Hepatic stellate cell (primary cell): ENCODE measurements at places on chromosomes 3 and 15.

GRCh38 chr15:62975515-62975914, 67.0 kb upstream of the TPM1 start:
- no peak for DNase-seq

DNA sequence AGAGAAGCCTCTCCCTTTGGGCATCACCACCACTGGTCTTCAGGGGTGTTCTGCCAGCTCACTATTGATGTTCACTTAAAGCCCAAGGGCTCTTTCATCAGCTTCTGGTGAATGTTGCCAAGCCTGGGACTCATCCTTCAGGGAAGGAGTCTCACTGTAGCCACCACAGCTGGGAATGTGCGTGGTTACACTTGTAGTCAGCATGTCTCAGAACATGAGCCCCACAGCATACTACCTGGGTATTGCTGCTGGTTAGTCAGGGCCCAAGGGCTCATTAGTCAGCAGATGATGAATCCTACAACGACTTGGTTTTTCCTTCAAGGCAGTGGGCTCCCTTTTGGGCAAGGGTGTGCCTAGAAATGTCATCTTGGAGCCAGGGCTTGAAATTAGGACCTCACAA, 412.9 kb downstream of the VGLL3 start:
- no peak for DNase-seq

GRCh38 chr3:128328546-128329458, 137.9 kb downstream of the DNAJB8 start:
- no peak for DNase-seq

DNA sequence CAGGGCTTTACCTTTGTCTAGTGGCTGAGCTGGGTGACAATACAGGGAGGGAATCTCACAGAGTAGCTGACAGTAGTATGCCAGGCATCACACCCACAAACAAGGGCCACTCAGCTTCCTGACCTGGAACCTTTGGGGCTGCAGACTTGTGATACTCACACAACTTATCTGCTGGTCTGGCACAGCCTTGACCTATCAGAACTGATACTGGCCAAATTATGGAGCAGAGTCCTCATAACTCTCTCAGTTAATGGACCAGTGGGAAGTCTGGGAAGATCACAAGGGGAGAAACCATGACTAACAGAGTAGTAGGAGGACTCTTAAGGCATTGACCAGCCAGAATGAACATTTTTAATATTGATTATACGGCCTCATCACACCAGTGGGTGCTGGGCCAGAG, 19.4 kb downstream of the MRPL46 start:
- DNase-seq = no peak

DNA sequence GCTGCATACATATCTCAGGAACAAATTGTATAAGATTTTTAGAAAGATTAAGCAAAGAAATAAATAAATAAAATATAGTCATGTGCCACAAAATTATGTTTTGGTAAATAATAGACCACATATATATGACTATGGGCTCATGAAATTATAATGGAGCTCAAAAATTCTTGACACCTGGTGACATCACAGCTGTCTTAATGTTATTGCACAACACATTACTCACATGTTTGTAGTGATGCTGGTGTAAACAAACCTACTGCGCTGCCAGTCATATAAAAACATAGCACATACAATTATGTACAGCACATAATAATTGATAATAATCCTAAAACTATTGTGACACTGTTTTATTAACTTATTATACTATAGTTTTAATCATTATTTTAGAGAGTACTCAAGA, 1159.1 kb downstream of the SI start:
- DNase-seq = no peak

GRCh38 chr15:83999396-84000135, 236.0 kb upstream of the GOLGA6L4 start:
- no peak for DNase-seq

DNA sequence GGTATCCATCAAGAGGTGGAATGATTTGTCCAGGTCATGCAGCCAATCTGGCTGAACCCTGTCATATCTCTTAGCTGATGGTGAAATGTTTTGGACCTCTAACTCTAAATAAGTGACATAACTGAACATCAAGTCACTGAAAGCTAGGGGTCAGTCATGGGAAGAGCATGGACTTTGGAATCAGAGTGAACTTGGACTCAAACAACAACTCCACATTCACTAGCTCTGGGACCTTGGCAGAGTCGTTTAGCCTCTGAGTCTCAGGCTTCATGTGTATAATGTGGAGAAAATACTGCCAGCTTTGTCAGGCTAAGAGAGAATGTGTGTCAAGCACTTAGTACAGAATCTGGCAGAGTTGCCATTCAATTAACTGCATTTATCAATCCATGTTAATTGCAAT, 557.8 kb upstream of the CFAP20DC start:
- DNase-seq = no peak

- no peak for DNase-seq
These were observed 42.9 kb downstream of the DCUN1D1 start for GRCh38 chr3:182937293-182938051.

- no peak for DNase-seq
These were observed 32.6 kb upstream of the IREB2 start for GRCh38 chr15:78405336-78405924.

GRCh38 chr3:42733501-42734262, 31.1 kb upstream of the HHATL start:
- no peak for DNase-seq

DNA sequence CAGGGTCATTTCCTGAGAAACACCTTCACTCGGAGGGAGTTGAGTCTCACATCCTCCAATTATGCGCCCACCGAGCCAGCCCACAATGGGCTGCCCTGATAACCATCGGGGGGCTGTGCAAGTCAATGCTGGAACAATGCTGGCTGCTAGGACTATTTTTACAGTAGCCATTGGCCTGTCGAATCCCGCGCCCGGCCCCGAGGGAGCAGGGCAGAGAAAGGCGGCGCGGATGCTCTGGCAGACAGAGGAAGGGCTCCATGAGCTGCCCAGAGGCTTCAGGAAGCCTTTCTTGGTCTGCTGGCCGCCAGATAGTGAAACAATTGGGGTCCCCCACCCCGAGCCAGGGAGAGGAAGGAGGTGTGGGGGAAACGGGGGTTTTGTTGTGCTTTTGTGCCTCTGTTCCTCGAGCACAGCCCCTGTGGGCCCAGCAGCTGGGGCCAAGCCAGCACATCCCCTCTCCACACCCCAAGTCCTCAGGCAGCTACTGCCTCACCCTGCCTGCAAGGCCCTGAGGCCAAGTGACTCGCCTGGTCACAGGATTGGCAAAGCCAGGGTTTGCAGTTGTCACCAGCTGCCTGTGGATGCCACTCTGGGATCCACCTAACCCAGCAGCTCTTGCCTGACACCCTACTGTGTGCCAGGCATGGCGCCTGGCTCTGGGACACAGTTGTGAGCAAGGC, 39.0 kb downstream of the SLC6A6 start:
- peak; percentile 45 for DNase-seq

DNA sequence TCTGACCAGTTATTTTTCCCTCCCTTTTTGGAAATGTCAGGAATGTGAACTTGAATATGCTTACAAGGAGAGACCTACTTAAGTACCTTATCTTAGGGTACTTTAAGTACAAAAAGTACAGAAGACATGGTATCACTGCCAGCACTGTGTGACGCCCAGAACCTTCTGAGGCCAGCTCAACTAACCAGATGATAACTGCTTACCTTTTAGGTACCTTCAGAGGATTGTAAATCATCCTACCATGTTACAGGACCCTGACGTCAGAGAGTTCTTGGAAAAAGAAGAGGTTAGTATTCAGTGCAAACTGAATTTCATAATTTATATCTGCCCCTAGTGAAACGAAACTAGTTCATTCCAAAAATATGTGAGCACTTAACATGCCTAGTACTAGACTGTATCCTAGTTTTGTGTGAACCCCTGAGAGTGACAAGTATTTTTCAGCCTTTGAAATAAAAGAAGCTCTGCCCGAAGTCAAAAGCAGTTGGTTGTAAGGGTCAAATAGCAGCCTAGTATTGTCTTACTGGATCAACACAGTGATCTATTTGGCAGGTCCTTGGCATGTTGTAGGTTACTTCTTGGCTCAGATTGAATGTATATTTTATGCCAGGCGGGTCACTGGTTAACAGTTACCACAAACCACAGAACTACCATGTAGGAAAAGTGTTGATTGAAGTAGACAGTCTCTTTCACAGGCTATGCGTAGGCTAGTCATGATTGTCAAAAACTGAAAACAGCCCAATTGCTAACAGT, 23.8 kb upstream of the SNX22 start:
- no peak for DNase-seq

GRCh38 chr3:163809540-163809993, 1268.7 kb downstream of the SI start:
- DNase-seq = no peak

GRCh38 chr3:49020330-49021212, 1.4 kb upstream of the NDUFAF3 start:
- peak; percentile 47 for DNase-seq

DNA sequence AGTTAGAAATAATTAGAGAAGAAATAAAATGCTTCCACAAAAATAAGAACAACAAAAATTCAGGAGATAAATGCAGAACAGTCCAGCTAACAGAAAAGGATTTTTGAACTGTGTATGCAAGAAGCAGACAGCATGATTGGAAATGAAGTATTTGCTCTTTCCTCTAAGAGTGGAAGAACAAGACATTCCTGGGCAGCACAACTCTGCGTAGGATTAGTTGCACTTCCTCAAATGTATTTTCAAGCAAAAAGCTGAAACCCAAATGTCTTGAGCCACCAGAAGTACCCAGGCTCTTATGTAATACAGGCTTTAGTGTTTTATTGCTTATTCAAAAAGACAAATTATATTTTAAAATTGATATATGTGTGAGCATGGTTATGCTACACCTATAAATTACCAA, 127.2 kb downstream of the ZBTB20 start:
- no peak for DNase-seq

DNA sequence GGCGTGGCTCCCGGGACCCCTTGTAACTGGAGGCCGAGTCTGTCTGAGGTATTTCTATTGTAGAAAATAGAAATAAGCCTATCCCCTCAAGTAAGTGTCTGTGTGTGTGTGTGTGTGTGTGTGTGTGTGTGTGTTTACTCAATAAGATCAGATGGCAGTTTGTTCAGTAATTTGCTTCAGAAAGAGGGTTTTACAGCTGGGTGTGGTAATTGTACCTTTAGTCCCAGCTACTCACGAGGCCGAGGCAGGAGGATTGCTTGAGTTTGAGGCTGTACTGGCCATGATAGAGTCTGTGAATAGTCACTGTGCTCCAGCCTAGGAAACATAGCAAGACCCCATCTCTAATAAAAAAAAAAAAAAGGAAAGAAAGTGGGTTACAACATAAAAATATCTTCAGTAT, 8.7 kb downstream of the SPINT1 start:
- DNase-seq = no peak

GRCh38 chr3:100022506-100022905, 91.8 kb downstream of the FILIP1L start:
- DNase-seq = no peak

DNA sequence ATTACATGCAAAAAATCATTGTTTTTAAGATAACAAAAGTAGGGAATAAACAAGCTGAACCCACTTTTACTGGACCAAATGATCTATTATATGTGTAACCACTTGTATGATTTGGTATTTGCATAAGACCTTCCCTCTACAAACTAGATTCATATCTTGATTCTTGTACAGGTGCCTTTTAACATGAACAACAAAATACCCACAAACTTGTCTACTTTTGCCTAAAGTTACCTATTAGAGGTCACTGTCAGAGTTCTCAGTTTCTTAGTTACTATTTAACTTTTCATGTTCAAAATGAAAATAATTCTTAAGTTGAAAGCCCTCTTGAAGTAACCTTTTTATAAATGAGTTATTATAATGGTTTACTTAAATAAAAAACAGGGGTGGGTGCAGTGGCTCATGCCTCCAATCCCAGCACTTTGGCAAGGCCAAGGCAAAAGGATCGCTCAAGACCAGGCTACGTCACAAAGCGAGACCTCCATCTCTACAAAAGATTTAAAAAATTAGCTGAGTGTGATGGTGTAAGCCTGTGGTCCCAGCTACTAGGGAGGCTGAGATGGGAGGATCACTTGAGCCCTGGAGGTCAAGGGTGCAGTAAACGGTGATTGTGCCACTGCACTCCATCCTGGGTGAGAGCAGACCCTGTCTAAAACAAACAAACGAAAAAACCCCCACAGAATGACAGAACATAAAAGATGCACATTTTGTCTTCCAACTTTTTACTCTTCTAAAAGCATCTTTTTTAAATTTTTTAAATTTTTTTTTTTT, 16.0 kb downstream of the ACTR8 start:
- no peak for DNase-seq

- DNase-seq = no peak
These were observed 696.9 kb downstream of the ZNF385D start for GRCh38 chr3:21054064-21054463.

- DNase-seq = no peak
These were observed 53.8 kb downstream of the IMPG2 start for GRCh38 chr3:101266566-101266965.

DNA sequence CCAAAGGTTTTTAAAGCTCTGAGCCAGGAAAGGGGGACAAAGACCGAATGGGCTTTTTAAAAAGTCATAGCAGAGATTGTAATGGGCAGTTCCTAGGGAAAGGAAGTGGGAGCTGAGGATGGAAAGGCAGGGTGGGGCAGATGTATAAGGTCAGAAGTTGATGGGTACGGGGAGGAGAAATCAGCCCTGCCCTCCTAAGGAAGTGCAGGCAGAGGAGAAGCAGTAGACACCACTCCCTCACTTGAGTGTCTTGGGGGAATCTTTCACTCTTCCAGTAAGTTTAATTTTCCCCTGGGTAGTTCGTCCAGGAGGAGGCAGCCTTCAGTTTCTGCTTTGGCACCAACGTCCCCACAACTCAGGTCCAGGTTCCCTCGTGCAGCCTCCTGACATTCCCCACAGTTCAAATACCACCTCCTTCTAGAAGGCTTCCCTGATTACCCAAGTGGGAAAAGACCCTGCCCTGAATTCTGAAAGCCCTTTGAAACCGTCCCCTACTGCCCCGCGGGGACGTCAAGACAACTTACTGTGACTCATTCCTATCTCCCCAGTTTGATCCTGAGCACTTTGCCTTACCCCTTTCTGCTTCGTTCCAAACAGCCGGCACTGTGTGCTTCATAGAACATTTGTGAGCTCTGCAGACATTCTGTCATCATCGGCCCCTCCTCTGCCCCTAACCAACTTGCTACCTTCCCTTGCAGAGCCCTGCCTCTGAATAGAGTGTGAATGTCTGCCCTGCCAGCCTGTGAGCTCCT, 14.3 kb upstream of the SRP14 start:
- DNase-seq = no peak
